Body of pancreas (tissue), 4 donors: ENCODE measurements at places on chromosomes 12 and 14. TPM values are rescaled to one million over a fixed set of nuclear protein-coding genes. Genes with fewer than 3 reads are reported as not detected.

Gene GPRC5D
- total RNA-seq: not detected

Gene TCL1B
- total RNA-seq: not detected

Gene NT5DC3
- total RNA-seq: 14.5 TPM

Gene ADAM21
- not detected for total RNA-seq

Gene DDX54
- 52.7 TPM for total RNA-seq

Gene HPD
- 3.0 TPM for total RNA-seq

Gene LMNTD1
- 21.4 TPM for total RNA-seq

Gene PIGH
- 30.1 TPM for total RNA-seq

Gene APOLD1
- 10.1 TPM for total RNA-seq

Gene MYH6
- 0.26 TPM for total RNA-seq

Gene FAM186B
- total RNA-seq: not detected

GRCh38 chr14:42140831-42141279 lies 534.2 kb downstream of the LRFN5 start:
- H3K27ac ChIP-seq: no peak overlapping the region
- no peak for DNase-seq
- H3K4me1 ChIP-seq: no peaks in the 10 kb centered on the region
- H3K36me3 ChIP-seq: no peaks in the 10 kb centered on the region
- no peak overlapping the region for H3K4me3 ChIP-seq

DNA sequence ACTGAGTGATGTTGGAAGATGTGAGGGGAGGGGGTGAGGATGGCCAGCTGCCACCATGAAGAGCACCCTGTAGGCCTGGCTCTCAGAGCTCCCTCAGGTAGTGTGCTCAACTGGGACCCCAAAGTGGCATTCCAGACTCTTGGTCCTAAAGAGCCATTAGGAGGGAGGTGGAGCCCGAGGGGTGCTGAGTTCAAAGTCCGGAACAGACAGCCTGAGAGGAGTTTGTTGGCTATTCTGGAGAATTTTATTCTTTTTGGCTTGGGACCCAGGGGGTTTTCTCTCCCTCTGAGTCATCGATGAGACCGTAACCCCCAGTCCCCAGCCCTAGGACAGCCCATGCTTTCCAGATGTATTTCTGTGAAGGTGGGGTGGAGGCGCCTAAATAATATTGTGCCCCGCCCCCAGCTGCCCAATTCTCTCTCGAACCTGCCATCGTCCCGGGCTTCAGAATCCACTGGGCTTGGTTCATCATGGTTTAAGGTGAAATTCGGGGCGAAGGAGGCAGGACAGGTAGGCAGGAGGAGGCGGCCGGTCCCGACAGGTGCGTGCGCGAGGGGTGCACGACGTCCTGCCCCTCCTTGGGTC lies 690 bp upstream of the RBP5 start:
- peaks cover 16% of the 10 kb centered on the region for H3K4me1 ChIP-seq
- DNase-seq: no peak
- no peaks in the 10 kb centered on the region for H3K36me3 ChIP-seq
- H3K27ac ChIP-seq: no peak overlapping the region
- no peaks in the 10 kb centered on the region for H3K27me3 ChIP-seq

DNA sequence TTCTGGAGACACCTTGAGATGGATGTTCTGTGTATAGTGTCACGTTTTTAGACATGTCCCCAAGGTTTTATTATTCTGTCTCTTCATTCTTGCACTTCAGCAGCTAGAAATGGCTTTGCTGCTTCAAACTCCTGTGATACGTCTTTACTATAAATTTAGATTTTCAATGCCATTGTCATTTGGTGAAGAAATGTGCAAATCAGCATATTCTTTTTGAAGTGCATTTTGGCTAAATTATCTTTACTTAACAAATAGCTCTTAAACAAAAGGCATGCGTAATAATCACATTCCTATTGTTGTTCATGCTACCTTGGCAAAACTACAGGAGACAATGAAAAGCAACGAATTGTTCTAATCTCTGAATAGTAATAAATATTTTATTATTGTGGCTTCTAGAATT lies 502.9 kb upstream of the SYT1 start:
- no peaks in the 10 kb centered on the region for H3K27me3 ChIP-seq
- no peak for DNase-seq
- no peaks in the 10 kb centered on the region for H3K4me1 ChIP-seq
- no peak overlapping the region for H3K4me3 ChIP-seq
- H3K27ac ChIP-seq: no peak overlapping the region

DNA sequence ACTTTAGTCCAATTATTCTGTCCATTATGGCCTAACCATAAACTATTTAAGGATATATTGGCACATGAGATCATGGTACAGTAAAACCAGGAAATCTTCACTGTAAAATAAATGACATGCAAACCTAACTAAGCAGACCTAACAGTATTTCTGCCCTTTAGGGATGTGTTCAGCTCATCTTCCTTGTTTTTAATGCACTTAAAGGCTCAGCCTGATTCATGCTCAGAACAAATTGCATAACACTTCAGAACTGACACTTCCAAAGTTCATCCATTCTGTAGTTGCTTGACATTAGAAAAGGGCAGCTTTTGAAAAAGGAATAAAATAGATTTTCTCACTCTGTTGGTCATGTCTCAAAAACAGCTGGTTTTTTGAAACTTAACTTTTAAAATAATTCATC lies 708.5 kb downstream of the C12orf50 start:
- H3K27ac ChIP-seq: no peak overlapping the region
- no peak for DNase-seq
- H3K27me3 ChIP-seq: no peaks in the 10 kb centered on the region
- no peaks in the 10 kb centered on the region for H3K36me3 ChIP-seq
- H3K4me3 ChIP-seq: no peak overlapping the region
- H3K4me1 ChIP-seq: peaks cover 5% of the 10 kb centered on the region

DNA sequence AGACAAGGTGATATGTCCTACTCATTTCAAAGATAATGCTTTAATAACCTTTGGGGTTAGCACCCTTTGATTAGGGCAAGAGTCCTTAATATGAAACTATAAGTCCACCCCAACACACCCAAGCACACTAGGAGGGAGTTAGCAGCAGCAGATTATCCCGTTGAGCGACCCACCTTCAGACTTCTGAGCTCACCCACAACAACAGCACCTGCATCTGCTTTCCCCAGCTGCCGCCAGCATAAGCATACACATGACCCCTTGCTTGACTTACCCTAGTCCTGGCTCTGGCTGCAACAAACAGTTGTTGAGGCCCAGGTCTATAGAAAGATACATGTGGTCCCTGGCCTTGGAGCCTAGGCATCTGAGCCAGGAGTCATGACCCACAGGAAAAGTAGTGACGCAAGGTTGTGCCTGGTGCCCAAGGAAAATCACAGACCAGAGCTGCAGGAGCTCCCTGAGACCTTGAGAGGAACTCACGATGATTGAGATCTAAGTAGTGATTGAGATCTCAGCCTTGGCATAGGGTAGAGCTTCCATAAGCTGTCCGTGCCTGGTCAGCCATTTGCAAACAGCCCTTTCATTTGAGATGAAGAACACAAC lies 19.0 kb downstream of the ZDHHC22 start:
- no peaks in the 10 kb centered on the region for H3K36me3 ChIP-seq
- no peak overlapping the region for H3K4me3 ChIP-seq
- DNase-seq: no peak
- peak overlapping the region; percentile 55 for H3K27ac ChIP-seq

DNA sequence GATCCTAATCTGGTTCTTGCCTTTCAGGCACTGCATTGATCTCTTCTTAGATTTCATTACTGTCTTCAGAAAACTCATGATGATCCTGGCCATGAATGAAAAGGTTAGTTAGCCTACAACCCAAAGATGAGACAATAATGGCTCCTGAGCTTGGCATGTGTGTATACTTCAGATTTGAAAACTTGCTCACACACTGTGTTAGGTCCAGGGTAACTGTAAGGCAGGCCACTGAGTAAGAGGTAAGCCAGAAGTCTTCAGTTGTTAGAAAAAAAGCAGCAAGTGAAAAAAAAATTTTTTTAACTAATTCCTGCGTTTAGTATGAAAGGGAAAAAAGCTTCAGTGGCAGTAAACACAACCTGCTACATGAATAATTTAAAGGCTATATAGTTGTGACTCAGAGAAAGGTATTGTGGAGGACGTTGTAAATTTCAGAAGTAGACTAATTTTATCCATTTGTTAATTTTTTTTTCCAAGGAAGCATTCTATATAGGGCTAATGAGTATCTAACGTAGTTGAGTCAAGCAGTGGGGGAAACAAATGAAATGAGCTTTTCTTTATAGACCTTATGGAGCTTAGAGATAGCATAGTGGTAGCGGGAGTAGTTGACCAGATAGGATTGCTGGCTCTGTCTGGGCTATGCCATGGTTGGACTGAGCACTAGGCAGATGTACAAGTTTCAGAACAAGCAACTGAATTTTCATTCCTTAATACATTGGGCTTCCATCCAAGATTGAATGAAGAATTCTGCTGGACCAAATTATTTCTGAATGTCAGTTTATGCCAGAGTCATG lies 20.5 kb downstream of the TMBIM6 start:
- peaks cover 27% of the 10 kb centered on the region for H3K36me3 ChIP-seq
- no peaks in the 10 kb centered on the region for H3K27me3 ChIP-seq
- H3K4me3 ChIP-seq: no peak overlapping the region
- no peak for DNase-seq
- H3K4me1 ChIP-seq: no peaks in the 10 kb centered on the region

DNA sequence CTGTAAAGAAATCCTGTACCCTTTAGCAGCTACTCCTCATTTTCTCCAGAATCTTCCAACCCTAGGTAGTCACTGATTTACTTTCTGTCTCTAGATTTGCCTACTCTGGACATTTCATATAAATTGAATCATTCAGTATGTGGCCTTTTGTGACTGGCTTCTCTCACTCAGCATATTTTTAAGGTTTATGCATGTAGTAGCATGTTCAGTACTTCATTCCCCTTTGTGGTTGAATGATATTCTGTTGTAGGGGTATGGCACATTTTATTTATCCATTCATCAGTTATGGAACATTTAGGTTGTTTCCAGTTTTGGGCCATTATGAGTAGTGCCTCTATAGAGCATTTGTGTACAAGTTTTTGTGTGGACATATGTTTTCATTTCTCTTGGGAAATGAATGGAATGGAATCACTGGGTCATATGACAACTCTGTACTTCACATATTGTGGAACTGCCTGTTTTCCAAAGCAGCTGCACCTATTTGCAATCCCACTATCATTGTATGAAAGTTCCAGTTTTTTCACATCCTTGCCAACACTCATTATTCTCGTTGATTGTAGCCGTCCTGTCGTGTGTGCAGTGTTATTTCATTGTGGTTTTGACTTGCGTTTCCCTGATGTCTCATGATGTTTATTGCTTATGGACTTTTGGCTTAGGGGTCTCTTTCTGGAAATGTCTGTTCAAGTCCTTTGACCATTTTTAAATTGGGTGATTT lies 57.2 kb downstream of the ATF7IP start:
- no peaks in the 10 kb centered on the region for H3K27me3 ChIP-seq
- H3K27ac ChIP-seq: no peak overlapping the region
- no peak for DNase-seq
- peaks cover 6% of the 10 kb centered on the region for H3K4me1 ChIP-seq
- no peak overlapping the region for H3K4me3 ChIP-seq

- no peak for DNase-seq
- no peaks in the 10 kb centered on the region for H3K36me3 ChIP-seq
- H3K27ac ChIP-seq: peak overlapping the region; percentile 71
- no peak overlapping the region for H3K4me3 ChIP-seq
- H3K4me1 ChIP-seq: peaks cover 48% of the 10 kb centered on the region
Measured at GRCh38 chr14:91751719-91752118, 19.8 kb upstream of the CATSPERB start.

DNA sequence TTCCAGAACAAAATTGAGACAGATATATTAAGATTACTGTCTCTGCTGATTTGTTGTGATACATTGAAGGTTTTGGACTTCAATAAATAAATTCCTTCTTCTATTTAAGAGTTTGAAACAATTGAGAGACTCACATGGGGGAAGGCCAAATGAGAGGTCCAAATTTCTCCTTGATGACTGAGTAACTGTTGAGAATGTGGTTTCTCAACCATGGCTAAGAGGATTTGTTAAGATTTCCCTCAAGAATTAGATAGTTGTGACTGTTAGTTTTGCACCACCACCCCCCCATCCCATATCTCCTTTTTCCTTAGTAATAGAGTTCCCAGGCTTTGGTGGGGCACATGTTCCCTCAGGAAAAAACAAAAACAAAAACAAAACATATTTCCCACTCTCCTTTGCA lies 47.7 kb upstream of the IGF1 start:
- H3K4me1 ChIP-seq: no peaks in the 10 kb centered on the region
- no peaks in the 10 kb centered on the region for H3K36me3 ChIP-seq
- H3K27ac ChIP-seq: no peak overlapping the region
- no peaks in the 10 kb centered on the region for H3K27me3 ChIP-seq

DNA sequence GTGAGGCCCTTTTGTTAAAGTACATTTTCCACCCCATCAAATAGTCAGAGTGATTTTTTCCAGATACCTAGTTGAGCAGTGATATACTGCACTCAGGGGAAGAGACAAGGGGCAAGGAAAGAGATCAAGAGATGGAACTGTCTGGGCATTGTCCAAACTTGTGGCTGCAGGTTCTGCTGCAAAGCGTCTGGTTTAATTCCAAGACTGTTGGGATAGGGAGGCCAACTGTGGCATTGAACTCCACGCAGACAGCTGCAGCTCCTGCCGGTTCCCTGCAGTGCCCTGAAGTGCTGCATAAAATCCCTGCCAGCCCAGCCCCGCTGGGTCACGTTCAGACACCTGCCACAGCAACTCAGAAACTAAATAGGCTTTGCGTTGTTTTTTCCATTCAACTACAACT lies 30.5 kb downstream of the RPH3A start:
- no peaks in the 10 kb centered on the region for H3K4me1 ChIP-seq
- H3K4me3 ChIP-seq: no peak overlapping the region
- H3K27me3 ChIP-seq: no peaks in the 10 kb centered on the region
- H3K36me3 ChIP-seq: no peaks in the 10 kb centered on the region
- no peak overlapping the region for H3K27ac ChIP-seq

DNA sequence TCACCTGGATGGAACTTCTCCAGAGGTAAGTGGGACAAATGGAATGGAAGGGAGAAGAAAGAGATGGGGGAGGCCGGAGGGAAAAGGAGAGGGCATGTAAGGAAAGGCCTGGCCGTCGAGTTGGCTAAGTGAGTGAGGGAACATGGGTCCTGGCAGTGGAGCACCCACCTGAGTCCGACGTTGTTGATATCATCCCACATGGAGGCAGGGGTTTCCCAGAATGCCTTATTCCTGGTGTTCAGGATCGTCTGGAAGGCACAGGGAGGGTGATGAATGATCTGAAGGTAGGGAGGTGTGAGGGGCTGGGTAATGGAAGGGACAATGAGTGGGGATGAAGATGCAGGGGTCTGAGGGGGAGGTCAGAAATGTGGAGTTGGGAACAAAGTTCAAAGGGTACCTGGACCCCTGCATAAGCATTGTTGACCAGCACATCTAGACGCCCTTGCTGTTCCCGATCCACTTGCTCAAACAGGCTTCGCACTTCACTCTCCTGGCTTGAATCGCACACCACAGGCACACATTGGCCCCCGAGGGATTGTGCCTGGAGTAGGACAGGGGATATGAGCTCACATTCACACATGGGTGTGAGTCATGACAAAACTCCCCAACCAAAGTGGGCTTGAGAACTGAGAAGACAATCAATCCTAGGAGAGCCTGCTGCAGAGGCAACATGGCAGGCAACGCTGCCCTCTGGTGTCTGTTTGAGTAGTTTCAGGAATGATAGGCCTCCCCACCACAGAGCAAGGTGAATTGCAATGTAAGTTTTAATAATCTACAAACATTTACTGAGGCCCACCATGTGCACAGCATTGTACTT lies 3.0 kb downstream of the DHRS1 start:
- DNase-seq: peak; percentile 67
- H3K36me3 ChIP-seq: no peaks in the 10 kb centered on the region
- H3K27ac ChIP-seq: no peak overlapping the region
- H3K4me1 ChIP-seq: peaks cover 43% of the 10 kb centered on the region
- no peaks in the 10 kb centered on the region for H3K27me3 ChIP-seq
- H3K4me3 ChIP-seq: no peak overlapping the region
